ENCODE measurements at places on chromosomes 16 and 17.

DNA sequence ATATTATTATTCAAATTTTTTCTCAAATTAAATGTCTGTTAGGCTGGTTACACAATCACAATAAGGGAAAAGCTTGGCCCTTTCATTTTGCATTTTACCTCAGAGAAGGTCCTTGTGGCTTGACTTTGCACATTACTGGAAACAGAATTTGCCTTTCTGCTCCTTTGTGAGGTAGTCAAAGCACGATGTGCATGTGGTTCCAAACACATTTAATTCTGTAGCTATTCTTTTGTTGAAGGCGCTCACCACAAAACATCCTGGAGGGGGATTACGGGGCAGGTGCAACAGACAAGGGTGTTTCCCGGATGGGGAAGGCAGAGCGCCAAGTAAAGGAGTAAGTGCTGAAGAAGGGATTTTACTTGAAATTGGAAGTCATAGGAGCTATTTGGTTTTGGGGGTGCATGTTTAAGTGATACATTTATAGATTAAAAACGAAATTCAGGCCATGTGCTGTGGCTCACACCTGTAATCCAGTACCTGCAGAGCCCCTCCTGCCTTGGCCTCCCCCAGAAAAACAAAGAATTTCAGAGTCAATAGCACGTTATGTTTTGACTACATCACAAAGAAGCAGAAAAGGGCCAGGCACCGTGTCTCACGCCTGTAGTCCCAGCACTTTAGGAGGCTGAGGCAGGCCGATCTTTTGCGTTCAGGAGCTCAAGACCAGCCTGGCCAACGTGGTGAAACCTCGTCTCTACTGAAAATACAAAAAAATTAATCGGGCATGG is 31.2 kb upstream of the TENT4B start:
- DNase-seq: no peak

GRCh38 chr17:44930667-44931066 is 15.4 kb upstream of the GFAP start:
- DNase-seq: no peak

DNA sequence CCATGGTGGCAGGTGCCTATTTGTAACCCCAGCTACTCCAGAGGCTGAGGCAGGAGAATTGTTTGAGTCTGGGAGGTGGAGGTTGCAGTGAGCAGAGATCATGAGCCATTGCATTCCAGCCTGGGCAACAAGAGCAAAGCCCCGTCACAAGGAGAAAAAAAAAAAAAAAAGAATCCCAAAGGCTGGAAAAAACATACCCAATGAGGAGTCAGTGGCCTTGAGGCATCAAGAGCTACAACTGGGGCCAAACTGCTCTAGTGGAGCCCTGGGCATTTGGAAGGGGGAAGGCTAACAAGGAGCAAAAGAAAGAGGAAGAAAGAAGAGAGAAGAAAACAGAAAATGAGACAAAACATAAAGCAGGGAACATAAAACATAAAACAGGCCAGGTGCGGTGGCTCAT is 6.9 kb downstream of the CHST6 start:
- DNase-seq: no peak

DNA sequence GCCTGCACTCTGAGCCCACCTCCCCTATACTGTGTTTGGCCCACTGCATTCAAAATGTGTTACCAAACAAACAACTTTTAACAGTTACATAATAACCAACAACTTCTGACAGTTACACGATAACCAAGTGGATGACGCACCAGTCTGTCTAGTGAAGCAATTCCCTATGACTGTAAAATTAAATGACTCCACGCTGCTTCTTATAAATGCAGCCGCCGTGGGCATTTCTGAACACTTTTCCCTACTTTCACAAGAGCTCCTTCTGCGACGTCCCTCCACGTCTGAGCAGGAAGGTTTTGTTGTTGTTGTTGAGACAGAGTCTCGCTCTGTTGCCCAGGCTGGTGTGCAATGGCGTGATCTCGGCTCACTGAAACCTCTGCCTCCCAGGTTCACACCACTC is 27.6 kb downstream of the ZNF276 start:
- DNase-seq: peak; percentile 68

GRCh38 chr16:71242036-71242435 is 11.5 kb upstream of the HYDIN start:
- no peak for DNase-seq

GRCh38 chr17:41571561-41572434 is at the start of gene KRT9:
Gene KRT9, minus strand, starts transcription at chr17:41572059. Its CDS starts 67 bp downstream, at chr17:41571992.
- DNase-seq: no peak
